Activated T-cell treated with anti-CD3 and anti-CD28 coated beads, Interleukin-2, amount 50 U/mL, for 24 hours (primary cell): ENCODE measurements at places on chromosomes 1 and 21.

- peak overlapping the region; percentile 40 for H3K4me3 ChIP-seq
- H3K27me3 ChIP-seq = no peaks in the 10 kb centered on the region
- no peak for DNase-seq
- H3K4me1 ChIP-seq = peaks cover 24% of the 10 kb centered on the region
- H3K36me3 ChIP-seq = peaks cover 99% of the 10 kb centered on the region
- peak overlapping the region; percentile 88 for H3K27ac ChIP-seq
These were observed 40.4 kb downstream of the UBR4 start for GRCh38 chr1:19169642-19170041.

GRCh38 chr1:197585809-197586208 is 189.5 kb downstream of the DENND1B start:
- H3K27ac ChIP-seq = no peak overlapping the region
- no peak overlapping the region for H3K4me3 ChIP-seq
- H3K4me1 ChIP-seq = no peaks in the 10 kb centered on the region
- DNase-seq = no peak

GRCh38 chr1:1210726-1211540 is 3.0 kb downstream of the TNFRSF4 start:
- peaks cover 53% of the 10 kb centered on the region for H3K4me1 ChIP-seq
- peak overlapping the region; percentile 69 for H3K4me3 ChIP-seq
- H3K27ac ChIP-seq = peak overlapping the region; percentile 44
- no peak for DNase-seq

- no peak overlapping the region for H3K4me3 ChIP-seq
- H3K4me1 ChIP-seq = peaks cover 31% of the 10 kb centered on the region
- DNase-seq = no peak
- H3K27me3 ChIP-seq = peaks cover 88% of the 10 kb centered on the region
- H3K27ac ChIP-seq = no peak overlapping the region
These were observed 4.9 kb downstream of the OLIG2 start for GRCh38 chr21:33030633-33031032.

GRCh38 chr1:178048883-178049282 is 45.0 kb upstream of the RASAL2 start:
- no peak overlapping the region for H3K27ac ChIP-seq
- no peaks in the 10 kb centered on the region for H3K27me3 ChIP-seq
- DNase-seq = no peak
- no peak overlapping the region for H3K4me3 ChIP-seq
- no peaks in the 10 kb centered on the region for H3K36me3 ChIP-seq

DNA sequence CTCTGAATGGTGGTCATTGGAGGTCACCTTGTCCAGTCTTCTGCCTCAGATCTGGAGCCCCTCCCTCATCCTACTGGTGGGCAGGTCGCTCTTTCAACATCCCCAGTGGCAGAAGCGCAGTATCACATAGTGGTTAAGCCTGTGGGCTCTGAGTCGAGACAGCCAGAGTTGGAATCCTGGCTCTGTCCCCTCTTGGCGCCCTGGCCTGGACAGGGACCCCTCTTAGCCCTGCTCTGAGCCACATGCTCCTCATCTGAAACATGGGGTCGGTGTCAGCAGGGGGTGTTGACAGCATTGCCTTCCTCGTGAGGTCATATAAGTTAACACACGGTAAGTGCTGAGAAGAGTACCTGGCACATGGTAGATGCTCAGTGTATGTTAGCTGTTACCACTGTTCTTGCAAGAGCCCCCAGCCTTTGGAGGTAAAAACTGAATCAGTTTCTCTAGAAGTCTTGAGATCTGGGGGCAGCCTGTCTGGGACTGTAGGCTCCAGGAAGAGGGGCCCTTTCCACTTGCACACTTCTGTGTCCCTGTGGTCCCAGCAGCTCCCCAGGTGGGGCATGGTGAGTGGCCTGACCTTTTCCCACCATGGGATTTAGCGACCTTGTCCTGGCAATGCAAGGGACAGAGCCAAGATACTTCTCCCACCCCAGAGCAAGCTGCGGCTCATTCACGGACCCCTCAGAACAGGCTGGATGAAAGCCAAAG is 6.4 kb downstream of the ZC3H12A start:
- H3K4me1 ChIP-seq = peaks cover 51% of the 10 kb centered on the region
- H3K4me3 ChIP-seq = peak overlapping the region; percentile 97
- DNase-seq = no peak
- peak overlapping the region; percentile 99 for H3K27ac ChIP-seq
- no peaks in the 10 kb centered on the region for H3K27me3 ChIP-seq
- H3K36me3 ChIP-seq = peaks cover 92% of the 10 kb centered on the region

DNA sequence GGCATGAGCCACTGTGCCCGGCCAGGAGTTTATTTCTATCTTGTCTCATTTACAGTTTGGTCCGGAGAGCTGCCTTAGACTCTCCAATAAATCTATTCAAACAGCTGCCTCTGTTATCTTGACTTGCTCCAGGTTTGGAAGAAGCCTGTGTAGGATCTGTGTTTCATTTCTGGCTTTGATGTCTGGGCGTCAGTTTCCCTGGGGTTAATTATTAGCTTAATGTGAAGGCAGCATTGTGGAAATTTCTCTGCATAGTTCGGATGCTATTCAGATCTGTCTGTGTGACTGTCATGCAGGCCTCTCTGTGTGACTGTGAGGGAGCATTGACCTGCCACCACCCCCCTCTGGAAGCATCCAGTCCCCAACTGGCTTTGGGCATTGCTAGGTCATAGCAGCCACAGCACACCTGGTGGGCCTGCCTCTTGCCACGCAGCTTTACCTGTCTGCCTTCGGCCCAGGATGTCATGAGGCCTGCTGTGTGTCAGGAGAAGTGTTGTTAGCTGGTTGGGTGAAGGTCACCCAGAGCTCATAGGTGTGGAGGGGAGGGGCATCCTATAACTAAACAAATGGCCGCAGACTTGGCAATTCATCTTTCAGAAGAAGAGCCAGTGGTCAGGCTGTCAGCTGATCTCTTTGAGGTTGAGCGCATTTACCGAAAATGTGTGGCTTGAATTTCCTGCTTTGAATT is 9.8 kb downstream of the IFNGR2 start:
- no peak for DNase-seq
- no peak overlapping the region for H3K4me3 ChIP-seq
- peaks cover 54% of the 10 kb centered on the region for H3K36me3 ChIP-seq
- H3K27me3 ChIP-seq = no peaks in the 10 kb centered on the region
- H3K4me1 ChIP-seq = peaks cover 47% of the 10 kb centered on the region

GRCh38 chr1:3650248-3651025 is 534 bp upstream of the WRAP73 start:
- H3K27me3 ChIP-seq = peaks cover 35% of the 10 kb centered on the region
- H3K27ac ChIP-seq = peak overlapping the region; percentile 81
- DNase-seq = peak; percentile 43
- peaks cover 26% of the 10 kb centered on the region for H3K4me1 ChIP-seq
- H3K4me3 ChIP-seq = peak overlapping the region; percentile 82
- H3K36me3 ChIP-seq = peaks cover 33% of the 10 kb centered on the region

DNA sequence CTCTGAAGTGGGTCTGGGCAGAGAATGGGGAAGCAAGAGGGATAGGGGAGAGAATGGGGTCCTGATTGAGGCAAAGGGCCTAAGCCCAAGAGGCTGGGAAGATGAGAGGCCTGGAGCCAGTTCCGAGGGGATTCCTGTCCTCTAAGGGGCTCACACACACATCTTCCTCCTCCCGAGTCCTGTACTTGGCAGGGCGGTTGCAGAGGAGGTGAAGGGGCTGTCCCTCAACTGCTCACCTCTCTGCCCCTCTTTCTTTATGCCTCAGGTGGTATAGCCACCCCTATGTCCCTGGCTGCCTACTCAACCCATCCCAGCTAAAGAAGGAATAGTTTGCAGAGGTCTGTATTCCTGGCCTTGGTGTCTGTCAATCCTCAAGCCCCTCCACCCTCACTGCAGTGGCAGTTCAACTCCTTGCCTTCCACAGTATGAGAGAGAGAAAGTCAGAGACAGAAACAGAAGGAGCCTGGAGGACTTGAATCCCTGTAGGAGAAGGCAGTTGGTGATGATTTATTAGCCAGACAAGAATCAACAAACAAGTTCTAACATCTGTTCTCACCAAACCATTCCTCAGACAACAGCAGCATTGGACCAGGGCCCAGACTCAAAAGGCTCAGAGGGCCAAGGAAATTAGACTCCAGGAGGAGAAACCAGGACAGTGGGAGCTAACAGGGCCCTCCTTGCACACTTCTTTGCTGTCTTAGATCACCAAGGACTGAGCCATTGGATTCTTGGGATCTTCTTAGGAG is 10.7 kb downstream of the SH2D2A start:
- H3K4me3 ChIP-seq = no peak overlapping the region
- H3K4me1 ChIP-seq = peaks cover 64% of the 10 kb centered on the region
- no peak for DNase-seq
- H3K27ac ChIP-seq = peak overlapping the region; percentile 82
- H3K36me3 ChIP-seq = peaks cover 94% of the 10 kb centered on the region

- no peak overlapping the region for H3K4me3 ChIP-seq
- peaks cover 52% of the 10 kb centered on the region for H3K4me1 ChIP-seq
- no peak for DNase-seq
- no peak overlapping the region for H3K27ac ChIP-seq
- no peaks in the 10 kb centered on the region for H3K27me3 ChIP-seq
These were observed 7.2 kb downstream of the MKNK1 start for GRCh38 chr1:46596846-46597245.

GRCh38 chr1:228697207-228698016 is 37.9 kb upstream of the RHOU start:
- H3K27me3 ChIP-seq = no peaks in the 10 kb centered on the region
- H3K36me3 ChIP-seq = no peaks in the 10 kb centered on the region
- DNase-seq = no peak
- no peak overlapping the region for H3K27ac ChIP-seq
- H3K4me1 ChIP-seq = peaks cover 14% of the 10 kb centered on the region

GRCh38 chr1:67682659-67683197 is 2.3 kb upstream of the GADD45A start:
- H3K27ac ChIP-seq = peak overlapping the region; percentile 73
- no peak for DNase-seq
- H3K4me3 ChIP-seq = no peak overlapping the region
- peaks cover 21% of the 10 kb centered on the region for H3K36me3 ChIP-seq

DNA sequence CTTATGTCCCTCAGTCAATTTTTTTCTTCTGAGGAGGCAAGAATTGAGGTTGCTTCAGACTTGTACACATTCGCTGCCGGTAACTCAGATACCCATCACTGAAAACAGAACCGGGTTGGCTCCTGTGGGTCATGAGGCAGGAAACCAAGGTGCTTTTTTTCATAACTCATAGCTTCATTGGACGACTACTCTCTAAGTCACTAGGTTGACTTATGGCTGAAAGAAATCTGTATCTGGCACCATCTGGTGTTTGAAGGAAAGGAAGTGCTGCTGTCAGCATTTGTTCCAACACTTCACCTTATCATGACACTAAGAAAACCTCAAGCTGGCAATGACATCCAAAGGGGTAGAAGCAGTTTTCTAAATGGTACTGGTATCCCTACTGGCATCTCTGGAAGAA is 82.3 kb downstream of the TBX19 start:
- peak overlapping the region; percentile 46 for H3K27ac ChIP-seq
- peaks cover 37% of the 10 kb centered on the region for H3K4me1 ChIP-seq
- peak overlapping the region; percentile 38 for H3K4me3 ChIP-seq

GRCh38 chr1:220300442-220301121 is 28.3 kb upstream of the RAB3GAP2 start:
- no peak for DNase-seq
- H3K4me3 ChIP-seq = no peak overlapping the region
- no peaks in the 10 kb centered on the region for H3K36me3 ChIP-seq
- H3K27me3 ChIP-seq = peaks cover 22% of the 10 kb centered on the region
- H3K4me1 ChIP-seq = peaks cover 1% of the 10 kb centered on the region
